ENCODE measurements at places on chromosomes 1 and 21. TPM values are rescaled to one million over a fixed set of nuclear protein-coding genes. Genes with fewer than 3 reads are reported as not detected.

Gene CFAP57
- 0.26 TPM for total RNA-seq

GRCh38 chr1:26357121-26357602 is 3.2 kb upstream of the CRYBG2 start:
- DNase-seq = no peak

DNA sequence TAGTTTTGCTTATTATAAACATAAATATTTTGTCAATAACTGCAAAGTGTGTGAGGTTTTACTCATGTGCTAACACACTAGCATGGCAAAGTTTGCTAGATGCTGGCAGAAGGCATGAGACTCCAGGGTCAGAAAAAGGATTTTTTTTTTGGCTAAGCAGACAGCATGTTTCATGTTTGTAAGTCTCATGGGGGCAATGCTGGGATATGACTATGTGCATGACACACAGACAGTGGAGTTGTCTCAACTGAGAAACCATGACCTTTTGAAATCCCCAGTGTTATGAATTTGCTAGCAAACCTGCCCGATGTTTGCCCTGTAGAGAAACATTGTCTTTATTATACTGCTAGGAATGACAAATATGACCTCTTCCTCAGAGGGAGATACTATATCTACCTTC is 448.2 kb downstream of the BRINP3 start:
- no peak for DNase-seq

- DNase-seq = no peak
Observed at GRCh38 chr1:208393826-208394225, 149.6 kb upstream of the PLXNA2 start.

DNA sequence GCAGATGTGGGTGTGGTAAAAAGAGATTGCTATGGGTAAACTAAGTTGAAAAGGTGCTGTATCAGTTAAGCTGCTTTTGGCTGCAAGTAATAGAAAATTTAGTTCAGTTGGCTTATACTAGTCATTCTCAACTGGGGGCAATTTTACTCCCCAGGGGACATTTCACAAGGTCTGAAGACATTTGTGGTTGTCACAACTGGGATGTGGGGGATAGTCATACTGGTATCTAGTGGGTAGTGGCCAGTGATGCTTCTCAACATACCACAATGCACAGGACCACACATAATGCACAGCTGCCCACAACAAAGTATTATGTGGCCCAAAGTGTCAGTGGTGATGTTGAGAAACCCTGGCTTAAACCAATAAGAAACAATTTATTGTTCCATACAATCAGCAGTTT is 31.4 kb downstream of the SERTAD4 start:
- no peak for DNase-seq

DNA sequence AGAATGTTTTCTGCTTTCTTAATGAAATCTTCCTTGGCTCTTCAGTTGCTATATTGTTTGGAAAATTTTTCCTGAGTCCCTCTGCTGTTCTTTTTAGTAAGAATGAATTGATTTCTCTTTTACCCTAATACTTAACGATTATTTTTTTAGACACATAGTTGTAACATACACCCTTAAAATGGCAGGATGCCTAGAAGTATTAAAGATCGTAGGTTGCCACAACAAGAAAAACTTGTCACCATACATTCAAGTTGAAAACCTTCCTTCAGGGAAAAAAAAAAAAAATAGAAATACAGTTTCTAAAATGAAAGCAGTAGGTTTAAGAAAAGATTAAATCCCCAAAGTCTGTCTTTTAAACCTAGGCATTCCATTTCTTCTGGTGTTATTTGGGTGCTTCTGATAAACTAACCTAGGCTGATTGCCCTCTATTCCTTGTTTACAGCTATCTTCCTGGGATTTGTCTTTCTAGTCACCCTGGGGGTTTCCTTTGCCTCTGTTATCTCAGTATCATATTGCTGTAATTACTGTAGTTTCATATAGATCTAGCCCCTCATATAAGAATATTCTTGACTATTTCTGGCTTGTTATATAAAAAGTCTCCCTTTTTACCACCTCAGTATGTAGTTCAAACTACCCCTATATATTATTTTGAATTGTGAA is 16.8 kb downstream of the SUCO start:
- DNase-seq = no peak

Measured in OCI-LY7 (cell line).